ENCODE measurements at places on chromosomes 2 and 18. TPM values are rescaled to one million over a fixed set of nuclear protein-coding genes. Genes with fewer than 3 reads are reported as not detected.

The PDCD1 gene
- total RNA-seq: not detected

The CCL20 gene
- total RNA-seq: not detected

The MAPK4 gene
- not detected for total RNA-seq

The C2orf81 gene
- 0.40 TPM for total RNA-seq

The VWC2L gene
- not detected for total RNA-seq

The RGPD4 gene
- total RNA-seq: not detected

The ZBTB7C gene
- total RNA-seq: under 0.01 TPM

The PPIL3 gene
- 39.6 TPM for total RNA-seq

The KRTCAP3 gene
- total RNA-seq: 0.57 TPM

The ANO7 gene
- total RNA-seq: 1.7 TPM

The ERICH2 gene
- not detected for total RNA-seq

The DIPK1C gene
- total RNA-seq: not detected

The ATOH8 gene
- total RNA-seq: 5.4 TPM

The RPL37A gene
- total RNA-seq: 926 TPM

The CAPG gene
- 26.0 TPM for total RNA-seq

The FNDC4 gene
- 17.3 TPM for total RNA-seq
